NCI-H1105 treated with DMSO at 0.1 percent for 48 hours (cell line): ENCODE measurements at places on chromosomes 4 and X.

GRCh38 chr4:100118181-100118580, 72.1 kb downstream of the DDIT4L start:
- no peak for DNase-seq

- no peak for DNase-seq
Observed at GRCh38 chr4:120005527-120005926, 61.1 kb downstream of the MAD2L1 start.

- DNase-seq: no peak
Observed at GRCh38 chrX:148610328-148610698, 109.9 kb downstream of the AFF2 start.

DNA sequence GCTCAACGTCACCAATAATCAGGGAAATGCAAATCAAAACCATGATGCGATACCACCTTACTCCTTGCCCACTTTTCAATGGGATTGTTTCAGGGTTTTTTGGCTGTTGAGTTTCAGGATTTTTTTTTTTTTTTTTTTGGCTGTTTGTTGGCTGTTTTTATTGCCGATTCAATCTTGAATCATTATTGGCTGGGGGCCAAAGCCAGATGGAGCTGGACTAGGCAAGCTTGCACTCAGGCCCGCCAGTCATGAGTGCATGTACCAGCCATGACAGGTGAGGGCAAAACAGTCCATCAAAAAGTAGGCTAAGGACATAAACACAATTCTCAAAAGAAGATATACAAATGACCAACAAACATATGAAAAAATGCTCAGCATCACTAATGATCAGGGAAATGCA, 13.3 kb downstream of the YIPF7 start:
- peak; percentile 21 for DNase-seq

- no peak for DNase-seq
Observed at GRCh38 chr4:4396628-4397440, 9.9 kb downstream of the NSG1 start.

- DNase-seq: no peak
Observed at GRCh38 chr4:23153076-23153475, 460.3 kb downstream of the GBA3 start.

DNA sequence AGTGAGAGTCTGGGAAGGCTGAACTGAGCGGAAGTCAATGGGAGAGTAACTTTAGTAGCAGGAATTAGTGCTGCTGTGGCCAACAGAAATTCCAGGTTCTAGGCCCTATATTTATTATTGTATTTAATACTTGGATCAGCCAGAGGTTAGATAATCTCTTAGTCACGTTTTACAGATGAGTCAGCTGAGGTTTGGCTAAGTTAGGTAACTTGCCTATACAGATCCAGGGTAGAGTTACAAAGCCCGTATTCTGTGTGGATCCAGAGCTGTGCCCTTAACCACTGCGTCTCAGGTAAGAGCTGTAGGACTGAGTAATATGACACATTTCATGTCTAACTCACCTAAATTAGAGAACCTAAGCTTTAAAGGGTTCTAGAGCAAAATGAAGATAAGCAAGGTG, 20.5 kb downstream of the PSMD10 start:
- DNase-seq: no peak

GRCh38 chrX:29431895-29432294, 783.5 kb upstream of the MAGEB2 start:
- DNase-seq: no peak
